ENCODE measurements at places on chromosomes 2 and 18.

DNA sequence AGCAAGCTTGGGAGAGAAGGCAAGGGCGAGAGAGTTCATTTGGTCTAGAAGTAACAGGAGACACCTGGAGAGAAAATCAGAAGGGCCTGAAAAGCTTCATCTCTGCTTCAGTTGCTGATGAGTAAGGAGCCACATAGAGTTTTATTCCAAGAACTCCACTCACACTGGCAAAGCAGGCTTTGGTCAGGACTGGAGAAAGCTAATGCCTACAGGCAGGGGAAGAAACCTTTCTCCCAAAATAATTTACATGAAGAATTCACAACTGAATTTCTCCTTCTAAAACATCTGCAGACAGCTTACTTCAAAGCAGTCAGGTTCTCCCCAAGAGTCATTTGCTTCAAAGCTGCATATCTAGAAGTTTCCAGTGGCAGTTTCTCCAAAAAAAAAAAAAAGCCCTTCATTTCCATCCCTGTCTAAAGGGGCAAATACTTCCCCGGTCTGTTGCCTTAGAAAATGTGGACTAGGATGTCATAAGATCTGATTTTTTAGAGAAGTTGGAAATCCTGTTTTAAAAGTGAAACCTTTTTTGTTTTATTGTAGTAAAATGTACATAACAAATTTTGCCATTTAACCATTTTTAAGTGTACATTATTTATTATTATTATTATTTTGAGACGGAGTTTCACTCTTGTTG lies 46.3 kb downstream of the TMEM247 start:
- no peak for DNase-seq

DNA sequence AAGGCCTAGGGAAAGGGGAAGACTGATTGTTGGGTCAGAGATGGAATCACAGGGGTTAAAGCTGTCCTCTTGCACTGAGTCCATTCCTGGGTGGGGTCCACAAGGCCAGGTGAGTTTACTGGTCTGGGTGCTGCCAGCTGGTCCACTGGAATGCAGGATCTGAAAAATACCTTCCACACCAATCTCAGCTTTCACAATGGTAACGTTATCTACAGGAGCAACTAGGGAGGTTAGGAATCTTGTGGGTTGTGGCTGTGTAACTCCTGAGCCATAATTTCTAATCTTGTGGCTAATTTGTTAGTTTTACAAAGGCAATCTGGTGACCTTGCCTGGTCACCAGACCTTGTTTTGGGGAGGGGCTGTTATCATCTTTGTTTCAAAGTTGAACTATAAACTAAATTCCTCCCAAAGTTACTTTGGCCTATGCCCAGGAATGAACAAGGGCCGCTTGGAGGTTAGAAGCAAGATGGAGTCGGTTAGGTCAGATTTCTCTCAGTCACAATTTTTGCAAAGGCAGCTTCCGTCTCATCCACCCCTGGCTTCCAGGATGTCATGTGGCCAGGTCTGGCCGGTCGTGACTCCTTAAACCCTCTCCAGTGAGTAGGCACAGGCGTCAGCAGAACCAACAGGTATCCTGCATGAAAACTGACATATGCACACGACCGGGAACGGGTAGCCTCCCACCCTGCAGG lies 123.3 kb upstream of the SH3BP4 start:
- no peak for DNase-seq

DNA sequence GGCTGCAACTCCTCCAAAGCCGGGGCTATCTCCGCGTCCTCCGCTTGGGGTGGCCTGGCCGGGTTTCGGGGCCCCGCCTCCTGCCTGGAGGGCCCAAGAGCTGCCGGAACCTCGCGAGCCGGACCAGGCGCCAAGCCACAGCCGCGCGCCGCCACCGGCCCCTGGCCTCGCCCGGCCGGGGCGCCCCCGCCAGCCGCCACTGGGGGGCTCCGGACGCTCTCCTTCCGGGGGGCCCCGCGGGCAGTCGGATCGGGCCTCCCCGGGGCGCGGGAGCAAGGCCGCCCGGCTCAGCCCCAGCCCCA lies 17.4 kb upstream of the HAAO start:
- DNase-seq = no peak

DNA sequence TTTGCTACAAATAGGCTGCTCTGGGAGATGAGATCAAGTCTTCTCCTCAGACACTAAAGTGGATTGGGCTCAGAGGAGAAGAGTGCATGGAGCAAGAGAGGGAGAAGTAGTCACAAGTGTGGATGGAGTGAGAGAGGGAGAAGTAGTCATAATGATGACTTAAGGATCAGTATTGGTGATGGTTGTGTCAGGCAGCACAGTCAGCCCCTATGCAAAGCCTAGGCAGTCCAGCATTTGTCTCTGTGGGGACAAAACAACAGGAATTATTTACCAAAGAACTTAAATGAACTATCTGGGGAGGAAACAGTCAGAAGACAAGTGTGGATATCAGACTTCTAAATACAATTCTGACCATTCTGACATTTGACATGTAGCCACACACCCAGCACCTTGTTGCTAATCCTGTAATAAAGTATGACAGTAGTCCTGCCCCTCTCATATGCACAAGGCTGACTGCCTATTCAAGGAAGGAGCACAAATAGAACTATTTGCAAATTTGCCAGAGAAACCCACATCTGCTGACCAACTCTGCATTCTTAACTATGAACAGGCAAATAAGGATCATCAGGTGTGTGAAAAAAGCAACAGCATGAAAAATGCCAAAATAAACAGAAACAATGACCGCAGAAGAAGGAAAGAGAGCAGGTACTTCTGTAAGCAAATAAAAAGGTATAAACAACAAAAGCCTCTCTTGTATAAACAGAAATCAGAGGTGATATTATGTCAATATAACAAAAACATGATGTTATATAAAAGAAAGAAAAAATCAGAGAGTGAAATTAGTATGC lies 1597.9 kb upstream of the ACVR2A start:
- DNase-seq = no peak

GRCh38 chr2:141766225-141766624 lies 364.6 kb downstream of the LRP1B start:
- no peak for DNase-seq

DNA sequence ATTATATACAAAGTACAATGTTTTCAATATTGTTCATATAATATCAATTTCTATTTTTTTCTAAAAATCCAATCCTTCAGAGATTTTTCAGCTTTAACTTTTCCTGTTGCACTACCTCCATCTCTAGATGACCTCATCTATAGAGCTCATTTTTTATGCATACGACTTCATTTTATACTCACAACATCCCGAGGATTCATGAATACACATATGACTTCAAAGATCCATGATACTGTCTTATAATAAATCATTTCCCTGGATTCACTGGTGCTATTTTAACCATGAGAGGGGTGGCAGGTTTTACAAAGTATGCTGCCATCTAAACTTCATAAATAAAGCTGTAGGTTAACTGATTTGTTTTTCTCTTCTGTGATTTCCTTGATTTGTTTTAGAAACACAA lies 694.6 kb downstream of the EPHA4 start:
- no peak for DNase-seq

DNA sequence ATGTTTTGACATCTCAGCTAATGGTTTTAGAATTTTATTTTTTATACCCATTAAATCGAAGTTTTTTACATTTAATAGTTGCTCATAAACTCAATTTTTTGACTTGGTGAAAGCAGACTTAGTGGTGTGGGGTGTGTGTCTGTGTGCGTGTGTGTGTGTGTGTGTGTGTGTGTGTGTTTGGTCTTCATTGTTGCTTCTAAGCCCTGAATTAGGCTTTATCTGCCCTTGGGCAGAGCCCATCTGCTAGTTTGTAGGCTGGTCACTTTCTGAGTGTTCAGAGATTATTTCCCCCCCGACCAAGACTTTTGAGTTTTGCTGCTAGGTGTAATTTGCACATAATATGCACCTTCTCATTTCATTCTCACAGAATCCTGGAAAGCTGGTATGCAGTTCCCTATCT lies 14.3 kb downstream of the PAX3 start:
- DNase-seq = no peak

GRCh38 chr2:119106301-119106897 lies 52.2 kb downstream of the C1QL2 start:
- DNase-seq = no peak

- no peak for DNase-seq
These were observed 243.7 kb downstream of the NDUFA10 start for GRCh38 chr2:239781454-239781853.

GRCh38 chr2:58065248-58065647 lies 18.6 kb downstream of the VRK2 start:
- DNase-seq = no peak

GRCh38 chr2:12965540-12966269 lies 249.0 kb downstream of the TRIB2 start:
- DNase-seq = peak; percentile 3

DNA sequence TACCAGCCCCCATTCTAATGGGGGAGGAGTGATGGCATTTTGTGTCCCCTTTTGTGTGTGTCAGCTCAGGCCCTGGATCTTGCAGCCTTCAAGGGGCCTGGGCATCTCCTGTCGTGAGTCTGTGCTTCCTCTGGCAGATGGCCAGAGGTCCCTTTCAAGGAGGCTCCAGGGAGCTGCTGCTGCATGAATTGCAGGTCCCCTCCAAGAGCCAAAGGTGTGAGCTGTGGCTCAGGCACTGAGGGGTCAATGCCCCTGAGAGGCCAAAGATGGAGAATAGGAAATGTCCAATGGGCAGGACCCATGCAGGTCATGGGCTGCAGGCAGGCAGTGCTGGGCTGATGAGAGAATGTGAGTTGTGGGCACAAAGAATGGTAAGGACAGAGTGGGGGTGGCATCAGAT lies 10.4 kb downstream of the MAB21L4 start:
- DNase-seq = no peak

- no peak for DNase-seq
These were observed 60.6 kb downstream of the CYB5A start for GRCh38 chr18:74230922-74231714.

DNA sequence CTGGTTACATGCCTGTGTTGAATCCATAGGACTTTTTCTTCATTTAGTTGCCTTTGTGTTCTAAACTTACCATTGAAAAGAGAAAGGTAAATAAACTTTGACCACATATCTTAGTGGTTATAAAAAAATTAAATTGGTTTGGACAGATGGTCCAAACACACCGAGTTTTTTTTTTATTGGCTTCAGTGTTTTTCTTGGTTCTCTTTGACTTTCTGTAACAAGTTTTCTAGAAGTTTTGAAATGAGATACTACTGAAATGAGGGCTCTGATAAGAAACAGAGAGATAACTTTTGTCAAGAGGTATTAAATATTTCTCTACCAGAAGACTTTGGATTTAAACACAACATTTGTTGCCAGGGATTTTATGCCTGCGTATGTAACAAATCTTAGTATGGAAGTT lies 20.7 kb downstream of the SPTBN1 start:
- no peak for DNase-seq

DNA sequence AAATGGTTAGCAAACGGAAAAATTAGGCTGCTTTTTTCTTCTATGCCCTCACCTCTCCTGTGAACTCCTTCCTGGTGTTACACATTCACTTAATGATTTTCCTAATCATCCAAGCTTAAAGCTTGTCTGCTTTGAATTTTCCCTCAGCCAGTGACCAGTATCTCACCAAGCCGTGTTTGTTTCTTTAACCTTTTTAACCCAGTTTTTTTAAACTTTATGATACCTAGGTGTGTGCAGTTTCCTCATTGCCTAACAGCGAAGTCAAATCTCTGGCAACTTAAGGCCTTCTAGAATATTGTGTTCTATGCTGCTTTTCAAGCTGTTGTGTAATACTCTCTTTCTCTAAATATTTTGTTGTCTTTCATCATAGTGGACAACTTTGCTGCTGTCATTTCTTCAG lies 113.0 kb downstream of the PIK3C3 start:
- no peak for DNase-seq

DNA sequence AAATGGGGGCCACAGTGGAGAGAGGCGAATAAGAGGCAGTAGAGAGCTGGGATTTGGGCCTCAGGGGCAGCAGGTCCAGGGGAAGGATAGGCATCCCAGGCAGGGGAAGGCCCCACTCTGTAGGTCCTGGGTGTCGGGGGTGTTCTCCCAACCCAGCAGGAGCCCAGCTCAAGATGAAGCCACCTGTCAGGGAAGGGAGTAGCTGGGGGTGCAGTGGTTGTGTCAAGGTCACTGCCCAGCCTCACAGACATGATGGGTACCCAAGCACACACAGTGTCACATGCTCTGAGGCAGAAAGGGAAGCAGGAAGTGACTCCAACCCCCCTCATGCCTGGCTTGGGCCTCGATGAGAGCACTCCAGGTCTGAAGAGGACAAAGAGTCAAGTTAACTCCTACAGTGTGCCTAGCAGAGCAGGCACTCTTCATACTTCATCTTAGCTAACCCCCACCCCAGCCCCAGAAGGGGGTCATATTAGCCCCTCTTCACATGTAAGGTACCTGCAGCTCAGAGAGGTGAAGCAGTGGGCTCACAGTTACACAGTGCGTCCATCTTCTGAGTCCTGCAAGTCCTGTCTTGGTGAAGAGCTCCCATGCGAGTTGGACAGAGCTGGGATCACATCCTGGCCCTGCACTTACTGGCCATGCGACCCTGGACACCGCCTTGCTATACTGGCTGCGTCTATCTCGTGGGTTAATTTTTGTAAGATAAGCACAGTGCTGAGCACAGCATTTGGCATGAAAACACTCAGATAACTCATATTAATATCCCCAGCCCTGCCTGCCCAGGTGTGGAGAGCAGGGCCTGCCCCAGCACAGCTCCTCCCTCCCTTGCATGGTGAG lies 72.6 kb upstream of the DAPL1 start:
- DNase-seq = no peak

DNA sequence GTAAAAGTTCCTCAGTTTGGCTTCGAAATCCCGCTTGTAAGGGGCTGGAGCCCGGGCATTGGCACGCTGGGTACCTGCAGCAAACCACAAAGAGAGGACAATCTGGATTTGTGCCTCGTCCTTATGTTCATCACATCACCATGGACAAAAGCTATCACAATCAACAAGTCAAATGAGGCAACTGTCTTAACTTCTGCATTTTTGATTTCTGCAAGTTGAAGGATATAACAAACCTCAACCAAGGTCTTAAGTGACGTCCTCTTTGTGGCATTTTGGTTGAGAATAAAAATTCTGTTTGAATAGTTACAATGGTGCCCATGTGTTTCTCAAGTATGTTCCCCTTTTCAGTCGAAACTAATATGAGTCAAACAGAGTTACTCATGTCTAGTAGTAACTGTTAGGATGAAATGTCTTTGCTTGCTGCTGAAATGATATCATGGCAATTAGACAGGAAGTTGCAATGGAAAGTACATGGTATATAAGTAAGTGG lies 70.8 kb upstream of the STK17B start:
- peak; percentile 59 for DNase-seq

DNA sequence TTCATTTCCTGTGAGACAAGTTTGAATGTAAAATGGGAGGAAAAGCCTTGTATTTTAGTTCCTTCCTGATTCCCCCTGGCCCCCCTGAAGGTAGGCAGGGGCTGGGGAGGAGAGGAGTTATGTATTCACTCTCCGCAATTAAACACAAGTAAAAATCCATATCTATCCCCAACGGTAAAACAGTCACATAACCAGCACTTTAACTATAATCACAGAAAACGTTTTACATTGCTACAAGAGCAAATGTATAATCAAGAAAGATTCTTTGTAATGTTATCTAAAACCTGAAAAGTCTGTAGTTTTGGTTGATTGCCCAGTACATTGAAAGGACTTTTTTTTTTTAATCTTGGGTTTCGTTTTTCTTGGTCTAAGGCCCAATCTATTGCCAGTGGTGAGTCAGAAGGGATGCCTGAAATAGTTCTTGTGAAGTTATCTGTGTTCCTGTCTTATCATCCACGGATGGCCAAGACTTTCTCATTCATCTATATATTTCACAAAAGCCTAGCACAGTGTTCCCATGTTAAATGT lies 34.5 kb upstream of the CCNYL1 start:
- DNase-seq = no peak

Data from CD4-positive, alpha-beta T cell treated with Interleukin-6 at 100 ng/mL for 8 hours (primary cell).